ENCODE measurements at places on chromosomes 3 and 15.

GRCh38 chr3:171841620-171842000 lies 1.5 kb upstream of the TMEM212 start:
- peaks cover 12% of the 10 kb centered on the region for H3K4me1 ChIP-seq
- H3K36me3 ChIP-seq: no peaks in the 10 kb centered on the region
- peaks cover 31% of the 10 kb centered on the region for H3K27me3 ChIP-seq
- no peak overlapping the region for H3K27ac ChIP-seq
- DNase-seq: no peak

DNA sequence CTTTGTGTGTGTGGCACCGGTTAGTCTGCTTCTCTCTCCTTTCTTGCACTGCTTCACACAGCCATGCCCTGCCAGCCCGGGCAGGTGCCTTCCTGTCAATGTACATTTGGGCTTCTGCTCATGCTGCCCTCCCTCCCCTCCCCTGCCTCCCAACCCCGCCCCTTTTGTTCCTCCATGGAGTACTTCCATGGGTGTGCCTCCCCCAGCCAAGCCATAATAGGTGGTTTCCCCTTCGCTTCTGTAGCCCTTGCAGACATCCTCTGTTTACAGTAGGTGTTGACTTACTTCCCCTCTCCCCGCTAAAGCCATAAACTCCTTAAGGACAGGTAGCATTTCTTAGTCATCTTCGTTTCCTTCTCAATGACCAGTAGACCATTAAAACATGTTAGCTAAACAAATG lies 31.8 kb upstream of the CRTC3 start:
- no peaks in the 10 kb centered on the region for H3K27me3 ChIP-seq
- no peak overlapping the region for H3K4me3 ChIP-seq
- peaks cover 12% of the 10 kb centered on the region for H3K4me1 ChIP-seq
- no peak for DNase-seq
- H3K27ac ChIP-seq: no peak overlapping the region

DNA sequence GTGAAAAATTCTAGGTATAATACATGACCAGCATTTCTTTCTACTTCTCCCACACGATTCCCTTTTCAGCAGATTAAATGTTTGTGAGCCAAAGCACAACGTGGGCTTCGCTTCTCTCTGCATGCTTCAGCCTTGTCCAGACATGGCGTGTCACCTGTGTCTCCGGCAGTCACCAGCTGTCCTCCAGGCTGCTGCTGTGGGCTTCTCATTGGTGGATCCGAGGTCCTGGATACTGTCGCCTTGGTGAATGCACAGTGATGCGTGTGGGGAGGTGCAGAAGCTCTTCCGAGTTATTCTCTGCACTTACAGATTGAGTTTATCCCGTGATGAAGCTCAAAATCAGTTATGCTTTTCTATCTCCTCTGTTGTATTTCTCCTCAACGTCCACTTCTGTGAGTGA lies 23.0 kb upstream of the GOLGA8J start:
- H3K4me1 ChIP-seq: no peaks in the 10 kb centered on the region
- no peak for DNase-seq
- H3K36me3 ChIP-seq: no peaks in the 10 kb centered on the region
- no peak overlapping the region for H3K27ac ChIP-seq
- no peaks in the 10 kb centered on the region for H3K27me3 ChIP-seq
- no peak overlapping the region for H3K4me3 ChIP-seq

- DNase-seq: no peak
- no peak overlapping the region for H3K4me3 ChIP-seq
- peaks cover 13% of the 10 kb centered on the region for H3K27me3 ChIP-seq
- H3K36me3 ChIP-seq: no peaks in the 10 kb centered on the region
- no peaks in the 10 kb centered on the region for H3K4me1 ChIP-seq
Observed at GRCh38 chr15:101376615-101377395, 81.8 kb upstream of the SNRPA1 start.

DNA sequence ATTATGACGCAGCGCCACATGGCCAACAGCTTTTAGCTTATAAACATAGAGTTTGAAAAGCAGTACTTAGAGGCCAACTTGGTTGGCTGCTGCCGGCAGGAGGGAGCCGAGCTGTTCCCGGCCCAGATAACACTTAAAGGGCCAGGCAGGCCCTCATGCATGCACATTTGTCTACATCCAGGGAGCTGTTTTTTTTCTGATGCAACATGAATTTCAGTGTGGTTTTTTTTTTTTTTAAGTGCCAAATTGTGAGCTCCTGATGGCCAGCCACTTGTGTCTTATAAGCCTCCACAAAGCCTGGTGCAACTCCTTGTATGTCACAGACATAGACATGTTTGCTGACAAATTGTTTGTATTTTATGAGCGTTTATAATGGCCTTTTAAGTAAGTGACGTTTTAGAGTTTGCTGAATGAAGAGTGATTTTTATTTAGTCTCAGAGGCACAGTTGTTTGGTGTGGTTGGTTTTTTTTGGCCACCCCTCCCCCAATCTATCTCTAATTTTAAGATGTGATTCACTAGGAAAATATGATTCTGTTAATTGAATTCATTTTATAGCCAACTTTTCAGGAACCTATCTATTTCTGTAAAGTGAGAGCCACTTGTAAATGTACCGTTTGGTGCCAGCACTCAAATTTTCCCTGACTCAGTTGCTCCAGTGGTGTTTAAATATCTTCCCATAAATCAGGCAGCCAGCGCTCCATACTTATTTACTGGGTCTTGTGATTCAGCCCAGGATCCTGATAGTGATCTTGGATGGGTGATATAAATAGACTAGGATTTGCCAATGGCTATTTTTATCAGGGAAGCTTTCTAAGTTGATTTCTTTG lies 134.3 kb downstream of the VGLL4 start:
- H3K27me3 ChIP-seq: no peaks in the 10 kb centered on the region
- DNase-seq: no peak
- H3K36me3 ChIP-seq: no peaks in the 10 kb centered on the region
- no peak overlapping the region for H3K27ac ChIP-seq

All from activated CD4-positive, alpha-beta T cell treated with anti-CD3 and anti-CD28 coated beads, Interleukin-2, amount 10 ng/mL, durations not matched to agents 24 days and 14 days (primary cell).